ENCODE measurements at places on chromosomes 5 and 9. TPM values are rescaled to one million over a fixed set of nuclear protein-coding genes. Genes with fewer than 3 reads are reported as not detected.

Gene GPX8
- total RNA-seq, result 55.5 TPM

GRCh38 chr5:111259636-111260035 is 35.5 kb downstream of the CAMK4 start:
- no peak for DNase-seq

Gene ROR2
- 4.3 TPM for total RNA-seq

GRCh38 chr9:7212101-7212500 is 454.3 kb downstream of the KDM4C start:
- no peak for DNase-seq

DNA sequence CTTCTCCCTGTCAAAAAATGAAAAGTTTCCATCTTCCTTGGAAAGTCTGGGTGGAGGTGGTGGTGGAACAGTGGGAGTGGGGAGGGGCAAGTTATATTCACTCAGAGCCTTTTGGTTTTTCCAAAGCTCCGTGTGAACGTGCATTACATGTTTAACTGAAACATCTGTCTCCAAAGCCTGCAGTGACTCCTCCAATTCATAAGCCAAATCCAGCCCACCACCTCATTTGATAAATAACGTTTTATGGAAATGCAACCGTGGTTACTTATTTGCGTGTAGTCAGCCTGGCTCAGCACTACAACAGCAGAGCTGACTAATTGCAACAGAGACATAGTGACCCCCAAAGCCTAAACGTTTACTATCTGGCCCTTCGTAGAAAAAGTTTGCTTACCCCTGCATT is 13.9 kb downstream of the TNFSF8 start:
- no peak for DNase-seq

Gene CEP72
- 19.6 TPM for total RNA-seq

- no peak for DNase-seq
Measured at GRCh38 chr5:56039985-56040384, 45.2 kb upstream of the IL6ST start.

- DNase-seq, result no peak
Measured at GRCh38 chr5:137217599-137218200, 281.4 kb downstream of the SPOCK1 start.

Gene PCDHB16
- total RNA-seq, result 5.9 TPM

DNA sequence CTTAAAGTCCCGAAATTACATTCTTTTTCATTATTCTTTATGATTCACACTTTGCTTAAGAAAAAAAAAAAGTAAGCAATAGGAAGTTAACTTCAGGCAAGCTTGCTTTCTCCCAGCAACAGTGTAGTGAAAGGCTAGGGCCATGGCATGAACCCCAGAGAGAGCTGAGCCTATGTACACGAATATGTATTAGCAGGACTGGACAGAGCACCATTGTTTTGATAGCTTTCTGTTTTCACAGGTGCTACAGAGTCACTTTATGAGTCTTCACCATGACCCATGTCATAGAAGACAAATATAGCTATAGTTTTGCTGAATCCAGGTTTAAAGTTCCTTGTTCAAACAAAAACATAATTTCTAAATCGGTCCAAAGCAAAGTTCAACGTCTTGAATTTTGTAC is 199.2 kb downstream of the ADAMTSL1 start:
- DNase-seq, result no peak

- no peak for DNase-seq
Measured at GRCh38 chr5:108687595-108688200, 60.0 kb upstream of the FER start.

- DNase-seq, result no peak
Measured at GRCh38 chr9:97591535-97591934, 41.6 kb downstream of the TSTD2 start.

DNA sequence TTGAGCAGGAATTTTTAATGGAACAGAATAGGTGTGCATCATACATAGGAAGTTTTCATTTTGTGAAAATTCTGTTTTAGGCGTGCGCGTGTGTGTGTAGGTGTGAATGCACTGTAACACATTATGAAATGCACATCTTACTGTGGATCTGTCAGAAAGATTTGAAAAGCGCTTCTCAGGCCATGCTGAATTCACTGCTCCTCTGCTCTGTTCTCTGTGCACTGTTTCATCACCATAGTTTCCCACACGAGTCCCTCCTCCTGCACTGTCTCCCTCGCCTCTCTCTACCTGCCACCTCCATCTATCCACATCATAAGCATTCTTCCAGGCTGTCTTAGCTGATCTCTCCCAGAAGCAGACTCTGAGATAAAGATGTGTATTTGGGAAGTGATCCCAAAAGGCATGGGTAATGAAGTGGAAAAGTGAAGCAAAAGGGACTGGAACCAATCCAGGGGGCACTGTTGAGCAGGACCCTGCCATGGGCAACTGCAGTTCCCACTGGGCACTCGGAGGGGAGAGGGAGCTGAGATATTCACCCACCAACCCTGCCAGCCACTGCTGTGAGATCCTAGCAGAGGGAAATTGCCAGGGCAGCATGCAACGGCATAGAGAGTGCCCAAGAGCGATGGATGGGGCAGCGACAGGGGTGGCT is 65.9 kb downstream of the GABBR2 start:
- no peak for DNase-seq

Gene CATSPER3
- total RNA-seq, result not detected

- DNase-seq, result no peak
Measured at GRCh38 chr9:38278457-38278856, 114.0 kb upstream of the ALDH1B1 start.

DNA sequence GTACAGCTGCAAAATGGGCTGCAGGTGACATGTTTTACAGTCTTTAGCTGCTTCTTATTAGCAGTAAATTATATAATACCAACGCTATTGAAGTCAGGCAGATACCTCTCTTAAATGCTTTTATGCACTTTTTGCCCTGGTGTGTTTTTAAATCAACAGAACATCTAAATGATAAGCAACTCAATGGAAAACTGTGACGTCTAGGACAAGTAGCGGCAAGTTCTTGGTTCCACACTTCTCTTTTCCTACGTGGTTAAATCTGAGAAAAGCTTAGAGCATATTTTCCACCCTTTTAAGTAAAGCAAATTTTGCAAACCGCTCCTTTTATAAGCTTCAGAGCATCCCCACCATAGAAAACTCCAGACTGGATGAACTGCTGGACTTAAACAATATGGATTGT is 58.1 kb downstream of the CEMIP2 start:
- DNase-seq, result no peak

Gene GALT
- 21.9 TPM for total RNA-seq

- DNase-seq, result no peak
Measured at GRCh38 chr5:139862803-139863202, 67.2 kb downstream of the PSD2 start.

- no peak for DNase-seq
Measured at GRCh38 chr9:95775191-95775590, 100.3 kb upstream of the ERCC6L2 start.

Gene MARCOL
- not detected for total RNA-seq

DNA sequence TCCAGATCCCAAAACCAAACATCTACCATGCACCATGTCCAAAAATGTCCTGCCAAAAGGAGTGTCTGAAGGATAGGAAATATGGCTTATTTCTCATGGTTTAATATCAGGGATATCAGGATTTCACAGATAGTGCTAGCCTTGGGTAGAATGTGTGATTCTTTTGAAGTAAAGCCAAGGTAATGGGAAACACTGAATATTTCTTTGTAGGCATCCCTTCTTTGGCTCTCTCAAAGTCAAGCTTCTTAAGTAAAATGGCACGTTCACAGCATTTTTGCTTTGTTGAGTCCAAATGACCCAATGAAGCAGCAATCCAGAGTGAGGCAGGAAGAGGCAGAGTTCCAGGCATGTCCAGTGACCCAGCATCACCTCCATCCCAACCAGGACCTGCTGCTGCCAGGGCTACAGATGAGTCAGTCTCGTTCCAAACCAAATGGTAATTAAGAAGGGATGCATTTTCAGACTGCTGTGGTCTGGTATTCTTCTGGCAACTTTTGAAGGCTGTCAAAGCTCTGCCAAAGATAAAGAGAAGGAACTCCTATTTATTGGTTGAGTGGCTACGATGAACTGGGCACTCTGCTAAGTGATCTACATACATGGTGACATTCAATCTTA is 678.8 kb upstream of the KLF4 start:
- no peak for DNase-seq

- DNase-seq, result no peak
Measured at GRCh38 chr9:137452761-137453642, 6.1 kb downstream of the NSMF start.

DNA sequence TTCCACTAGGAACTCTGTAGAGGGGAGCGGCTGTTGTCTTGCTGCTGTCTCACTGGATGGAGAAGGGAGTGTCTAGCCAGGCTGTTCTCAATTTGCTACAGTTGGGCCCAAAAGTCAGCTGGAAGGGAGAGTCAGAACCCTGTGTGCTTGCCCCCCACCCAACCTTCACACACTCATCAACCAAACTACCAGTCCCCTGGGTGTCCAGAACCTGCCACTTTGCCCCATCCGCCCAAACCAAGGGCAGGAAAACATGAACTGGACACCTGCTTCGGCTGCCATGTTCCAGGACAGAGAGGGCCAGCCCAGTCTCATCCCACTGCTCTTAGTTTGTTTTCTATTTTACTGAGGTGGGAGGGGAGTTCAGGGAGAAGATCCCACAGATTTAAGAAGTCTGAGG is 82.1 kb downstream of the S1PR3 start:
- no peak for DNase-seq

- no peak for DNase-seq
Measured at GRCh38 chr5:1222147-1222546, 3.0 kb upstream of the SLC6A18 start.

DNA sequence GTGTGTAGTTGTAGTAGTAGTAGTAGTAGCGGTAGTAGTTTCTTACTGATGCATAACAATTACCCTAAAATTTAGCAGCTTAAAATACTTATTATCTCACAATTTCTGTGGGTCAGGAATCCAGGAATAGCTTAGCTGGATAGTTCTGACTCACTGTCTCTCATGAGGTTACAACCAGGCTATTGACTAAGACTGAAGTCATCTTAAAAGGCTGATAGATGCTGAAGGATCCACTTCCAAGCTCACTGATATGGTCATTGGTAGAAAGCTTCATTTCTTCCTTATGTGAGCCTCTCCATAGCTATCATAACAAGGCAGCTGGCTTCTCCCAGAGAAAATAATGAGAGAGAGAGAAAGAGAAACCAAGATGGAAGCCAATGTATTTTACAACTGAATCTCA is 147.5 kb upstream of the FBXL17 start:
- DNase-seq, result no peak

- no peak for DNase-seq
Measured at GRCh38 chr9:80811003-80811402, 878.3 kb downstream of the TLE1 start.

Gene MLLT3
- total RNA-seq, result 9.6 TPM

- DNase-seq, result no peak
Measured at GRCh38 chr9:119836036-119836435, 466.8 kb upstream of the BRINP1 start.

Gene ACOT12
- total RNA-seq, result 0.33 TPM

Gene SPAG8
- total RNA-seq, result 0.37 TPM

GRCh38 chr9:105500108-105500766 is 52.4 kb downstream of the FSD1L start:
- no peak for DNase-seq

- DNase-seq, result peak; percentile 79
Measured at GRCh38 chr9:96245399-96245798, 56.6 kb downstream of the HSD17B3 start.

DNA sequence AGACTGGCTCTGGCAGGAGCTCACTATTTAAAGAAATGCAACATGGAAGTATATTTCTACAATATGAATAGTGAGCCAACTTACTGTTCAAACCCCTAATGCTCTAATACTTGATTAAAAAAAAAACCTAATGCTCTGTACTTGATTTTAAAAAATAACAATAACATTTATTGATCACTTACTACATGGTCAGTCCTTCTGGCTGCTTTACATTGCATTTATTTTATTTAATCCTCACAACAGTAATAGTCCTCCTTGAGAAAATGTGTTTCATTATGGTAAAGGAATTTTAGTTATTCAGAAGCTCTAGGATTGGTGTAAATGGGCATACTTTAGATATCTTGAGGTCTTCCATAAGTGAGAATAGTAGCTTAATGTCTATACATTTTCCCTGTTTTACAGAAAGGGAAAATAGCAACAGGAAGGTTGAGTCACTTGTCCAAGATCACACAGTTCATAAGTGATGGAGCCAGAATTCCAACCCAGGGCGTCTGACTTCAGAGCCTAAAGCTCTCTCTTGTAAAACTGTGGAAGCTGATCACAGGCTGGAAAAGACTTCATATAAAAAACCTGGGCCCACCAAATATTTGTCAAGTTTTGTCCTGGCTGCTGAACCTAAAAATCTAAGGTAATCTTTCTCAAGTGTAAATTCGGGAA is 1.0 kb downstream of the STARD4 start:
- DNase-seq, result no peak

GRCh38 chr5:60387051-60387440 is 312.9 kb downstream of the DEPDC1B start:
- DNase-seq, result no peak

- no peak for DNase-seq
Measured at GRCh38 chr5:113598926-113599325, 85.4 kb downstream of the YTHDC2 start.

- no peak for DNase-seq
Measured at GRCh38 chr5:92917044-92917443, 664.0 kb downstream of the NR2F1-AS1 start.

Gene RNF180
- 2.3 TPM for total RNA-seq

- DNase-seq, result no peak
Measured at GRCh38 chr5:102855681-102856388, 100.7 kb downstream of the PAM start.

DNA sequence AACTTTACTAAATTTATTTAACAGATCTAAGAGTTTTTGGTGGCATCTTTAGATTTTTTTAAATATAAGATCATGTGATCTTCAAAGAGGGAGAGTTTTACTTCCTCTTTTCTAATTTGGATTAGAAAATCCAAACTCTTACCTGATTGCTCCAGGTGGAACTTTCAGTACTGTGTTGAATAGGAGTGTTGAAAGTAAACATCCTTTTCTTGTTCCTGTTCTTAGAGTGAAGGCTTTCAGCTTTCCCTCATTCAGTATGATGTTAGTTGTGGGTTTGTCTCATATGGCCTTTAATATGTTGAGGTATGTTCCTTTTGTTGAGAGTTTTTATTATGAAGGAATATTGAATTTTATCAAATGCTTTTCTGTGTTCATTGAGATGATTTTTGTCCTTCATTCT is 650.0 kb upstream of the SGCD start:
- DNase-seq, result no peak

GRCh38 chr9:90018688-90019087 is 413.9 kb downstream of the GADD45G start:
- DNase-seq, result no peak

DNA sequence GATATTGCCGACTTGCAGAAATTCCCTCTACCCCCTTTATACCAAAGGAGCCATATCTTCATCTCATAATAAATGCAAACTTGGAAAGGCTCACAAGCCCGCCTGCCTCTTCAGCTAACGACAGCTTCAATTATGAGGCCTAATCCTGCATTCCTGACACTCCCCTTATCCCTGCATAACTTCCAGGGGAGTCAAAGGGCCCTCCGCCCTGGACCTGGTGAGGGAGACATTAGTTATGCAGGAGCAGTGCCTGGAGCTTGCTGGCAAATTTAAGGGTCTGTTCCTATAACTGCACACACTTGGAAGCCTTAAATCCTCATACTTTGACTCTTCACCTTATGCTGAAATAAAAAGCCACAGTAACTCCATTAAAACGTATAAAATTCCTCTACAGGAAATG is 617.9 kb downstream of the BNC2 start:
- no peak for DNase-seq
